ENCODE measurements at places on chromosomes 2 and 18. TPM values are rescaled to one million over a fixed set of nuclear protein-coding genes. Genes with fewer than 3 reads are reported as not detected.

The TUBA4B gene
- not detected for total RNA-seq

The KANSL1L gene
- 8.2 TPM for total RNA-seq

The VWC2L gene
- not detected for total RNA-seq

The CHCHD5 gene
- 32.3 TPM for total RNA-seq

The VSNL1 gene
- 9.9 TPM for total RNA-seq

The POTEJ gene
- total RNA-seq = not detected

The PAX3 gene
- total RNA-seq = not detected

The SLC19A3 gene
- total RNA-seq = 2.3 TPM

All from H9 (cell line).